Activated gamma-delta T cell (primary cell): ENCODE measurements at places on chromosomes 16 and 17.

DNA sequence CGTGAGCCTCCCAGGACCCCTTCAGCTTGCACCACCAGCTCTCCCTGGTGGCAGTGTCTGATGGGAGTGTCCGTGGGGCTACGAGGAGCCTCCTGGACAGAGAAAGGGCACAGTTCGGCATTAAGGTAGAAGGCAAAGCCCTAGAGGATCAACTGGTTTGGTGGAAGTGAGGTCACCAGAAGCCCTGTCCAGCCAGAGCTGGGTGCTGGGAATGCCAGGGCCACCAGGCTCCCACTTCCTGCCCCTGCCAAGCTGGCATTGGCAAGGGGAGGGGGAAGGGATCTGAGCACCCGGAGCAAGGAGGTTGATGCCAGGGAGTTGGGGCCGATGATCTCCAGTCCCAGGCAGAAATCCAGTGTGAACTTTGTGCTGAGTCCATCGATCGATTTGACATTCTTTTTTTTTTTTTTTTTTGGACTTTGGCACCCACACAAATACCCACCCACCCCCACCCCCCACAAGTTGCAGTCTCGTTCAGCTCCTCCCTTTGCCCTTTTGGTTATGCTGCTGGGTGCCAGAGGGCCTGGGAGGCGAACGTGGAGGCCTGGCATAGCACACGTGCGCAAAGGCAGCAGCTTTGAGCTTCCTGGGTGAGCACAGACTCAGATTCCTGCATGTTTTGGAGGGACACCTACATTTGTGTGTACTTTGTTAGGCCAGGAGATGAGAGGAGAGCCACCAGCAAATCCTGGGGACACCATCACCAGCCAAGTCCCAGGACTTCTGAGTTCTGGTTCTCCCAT lies 2.1 kb downstream of the NHERF1 start:
- no peak for DNase-seq

- DNase-seq = no peak
Measured at GRCh38 chr16:57255686-57256415, 10.8 kb downstream of the ARL2BP start.

DNA sequence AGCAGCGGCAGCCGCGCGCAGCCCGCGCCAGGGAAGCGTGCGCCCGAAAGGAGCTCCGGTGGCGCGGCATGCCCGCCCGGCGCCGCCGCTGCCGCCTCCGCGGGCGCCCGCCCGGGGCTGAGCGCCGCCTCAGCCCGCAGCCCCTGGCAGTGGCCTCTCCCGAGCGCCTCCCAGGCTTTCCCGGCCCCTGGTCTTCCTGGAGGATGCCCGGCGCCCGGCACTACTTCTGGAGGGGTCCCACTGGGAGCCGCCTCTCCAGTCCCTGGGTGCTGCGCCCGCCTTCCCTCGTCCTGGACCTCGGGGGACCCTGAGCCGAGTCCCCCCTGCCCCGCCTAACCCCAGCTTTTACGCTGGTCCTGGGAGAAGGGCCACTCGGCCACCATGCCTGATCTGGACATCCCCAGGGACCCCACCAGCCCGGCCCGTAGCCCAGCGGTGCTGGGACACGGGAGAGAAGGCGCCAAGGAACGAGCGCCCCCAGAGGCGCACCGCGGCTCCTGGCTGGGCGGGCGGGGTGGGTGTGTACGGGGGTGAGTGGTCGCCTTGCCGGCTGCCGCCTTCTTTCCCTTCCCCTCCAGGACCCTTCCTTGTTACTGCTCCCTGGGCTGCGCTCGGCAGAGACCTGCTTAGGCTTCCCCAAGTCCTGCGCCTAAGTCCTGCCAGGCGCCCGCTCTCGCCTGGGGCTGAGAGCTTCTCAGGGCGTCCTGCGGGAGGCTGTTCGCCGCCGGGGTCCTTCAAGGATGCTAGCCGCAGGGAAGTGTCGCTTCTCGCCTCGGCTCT lies 704 bp downstream of the ASIC2 start:
- DNase-seq = no peak

DNA sequence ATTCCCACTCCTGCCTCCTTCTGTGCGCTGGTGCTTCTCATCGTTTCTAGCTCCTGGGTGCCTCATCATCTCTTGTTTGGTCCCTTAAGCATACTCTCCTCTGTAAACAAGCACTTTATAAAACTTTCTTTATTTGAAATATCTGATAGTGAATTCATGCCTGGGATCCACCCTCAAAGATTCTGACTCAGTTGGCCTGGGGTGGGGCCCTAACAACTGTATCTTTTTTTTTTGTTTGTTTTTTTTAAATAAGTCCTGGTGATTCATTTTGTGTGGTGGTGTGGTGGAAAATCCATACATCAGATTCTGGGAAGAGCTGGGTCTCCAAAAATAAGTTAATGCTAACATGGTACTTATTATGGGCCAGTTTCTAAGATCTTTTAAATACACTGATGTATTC lies 678.3 kb downstream of the TOX3 start:
- DNase-seq = no peak

- no peak for DNase-seq
Measured at GRCh38 chr17:77952368-77952767, 6.1 kb upstream of the TNRC6C start.
